ENCODE measurements at places on chromosomes 16 and 17.

DNA sequence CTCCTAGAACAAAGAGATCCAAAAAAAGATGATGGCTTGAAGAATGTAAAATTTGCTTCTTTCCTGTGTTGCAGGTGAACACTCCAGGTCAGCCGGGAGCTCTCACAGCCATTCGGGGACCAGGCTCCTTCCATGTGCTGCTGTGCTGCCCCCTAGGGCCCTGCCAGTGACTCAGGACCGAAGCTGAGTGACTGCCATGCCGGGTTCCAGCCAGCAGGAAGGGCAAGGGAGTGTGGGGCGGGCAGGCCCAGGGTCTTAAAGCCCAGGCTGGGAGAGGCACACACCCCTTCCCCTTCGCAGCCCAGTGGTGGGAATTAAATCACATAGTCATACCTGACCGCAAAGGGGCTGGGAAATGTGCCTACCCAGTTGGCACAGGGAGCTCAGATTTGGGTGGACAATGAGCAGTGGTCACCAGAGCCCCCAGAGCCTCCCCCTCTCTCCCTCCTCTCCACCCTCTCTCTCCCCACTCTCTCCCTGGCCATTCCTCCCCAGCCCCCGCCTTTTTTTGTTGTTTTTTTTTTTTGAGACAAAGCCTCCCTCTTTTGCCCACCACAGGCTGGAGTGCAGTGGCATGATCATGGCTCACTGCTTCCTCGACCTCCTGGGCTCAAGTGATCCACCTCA is 11.5 kb downstream of the EPOP start:
- DNase-seq = peak; percentile 72

DNA sequence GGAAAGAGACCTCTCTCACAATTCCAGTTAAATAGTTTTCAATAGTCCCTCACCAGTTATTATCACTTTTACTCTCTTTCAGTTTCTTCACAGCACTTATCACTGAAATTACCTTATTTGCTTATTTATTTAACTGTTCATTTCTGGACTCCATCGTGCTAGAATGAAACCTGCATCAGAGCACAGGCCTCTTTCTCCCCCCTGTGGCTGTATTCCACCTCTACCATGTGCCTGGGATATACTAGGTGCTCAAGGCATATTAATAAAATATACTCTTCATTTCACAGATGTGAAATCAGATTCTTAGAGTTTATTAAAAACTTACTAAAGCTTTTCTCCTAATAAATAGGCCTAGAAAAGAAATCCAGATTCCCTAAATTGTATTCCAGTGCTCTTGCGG is 308.9 kb upstream of the MON1B start:
- no peak for DNase-seq

GRCh38 chr16:81060576-81061306 is 16.3 kb downstream of the C16orf46 start:
- no peak for DNase-seq

GRCh38 chr16:78127130-78127529 is 27.7 kb downstream of the WWOX start:
- DNase-seq = no peak

DNA sequence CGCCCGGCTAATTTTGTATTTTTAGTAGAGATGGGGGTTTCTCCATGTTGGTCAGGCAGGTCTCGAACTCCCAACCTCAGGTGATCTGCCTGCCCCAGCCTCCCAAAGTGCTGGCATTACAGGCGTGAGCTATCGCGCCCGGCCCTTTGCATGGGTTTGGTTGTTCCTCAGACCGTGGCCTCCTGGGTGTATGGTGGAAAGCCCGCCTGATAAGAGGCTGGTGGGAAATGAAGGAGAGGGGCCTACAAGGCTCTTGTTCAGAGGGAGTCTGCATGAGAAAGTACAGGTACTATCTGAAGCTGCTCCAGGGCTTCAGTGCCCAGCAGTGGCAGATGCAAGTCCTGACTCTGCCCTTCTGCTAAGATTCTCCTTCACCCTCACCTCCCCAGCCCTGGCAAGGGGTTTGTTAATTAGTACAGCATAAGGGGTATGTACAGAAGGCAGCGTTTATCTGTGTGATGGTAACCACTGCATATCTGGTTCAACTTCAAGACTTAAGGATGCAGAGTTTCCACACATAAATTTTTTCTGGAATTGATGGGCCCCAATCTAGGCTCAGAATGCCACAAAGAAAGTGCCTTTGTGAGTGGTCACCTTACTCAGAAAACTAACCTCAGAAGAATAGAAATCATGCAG is 24.2 kb downstream of the GRB7 start:
- DNase-seq = no peak

- DNase-seq = no peak
Observed at GRCh38 chr16:79009896-79010295, 590.6 kb downstream of the MAF start.

DNA sequence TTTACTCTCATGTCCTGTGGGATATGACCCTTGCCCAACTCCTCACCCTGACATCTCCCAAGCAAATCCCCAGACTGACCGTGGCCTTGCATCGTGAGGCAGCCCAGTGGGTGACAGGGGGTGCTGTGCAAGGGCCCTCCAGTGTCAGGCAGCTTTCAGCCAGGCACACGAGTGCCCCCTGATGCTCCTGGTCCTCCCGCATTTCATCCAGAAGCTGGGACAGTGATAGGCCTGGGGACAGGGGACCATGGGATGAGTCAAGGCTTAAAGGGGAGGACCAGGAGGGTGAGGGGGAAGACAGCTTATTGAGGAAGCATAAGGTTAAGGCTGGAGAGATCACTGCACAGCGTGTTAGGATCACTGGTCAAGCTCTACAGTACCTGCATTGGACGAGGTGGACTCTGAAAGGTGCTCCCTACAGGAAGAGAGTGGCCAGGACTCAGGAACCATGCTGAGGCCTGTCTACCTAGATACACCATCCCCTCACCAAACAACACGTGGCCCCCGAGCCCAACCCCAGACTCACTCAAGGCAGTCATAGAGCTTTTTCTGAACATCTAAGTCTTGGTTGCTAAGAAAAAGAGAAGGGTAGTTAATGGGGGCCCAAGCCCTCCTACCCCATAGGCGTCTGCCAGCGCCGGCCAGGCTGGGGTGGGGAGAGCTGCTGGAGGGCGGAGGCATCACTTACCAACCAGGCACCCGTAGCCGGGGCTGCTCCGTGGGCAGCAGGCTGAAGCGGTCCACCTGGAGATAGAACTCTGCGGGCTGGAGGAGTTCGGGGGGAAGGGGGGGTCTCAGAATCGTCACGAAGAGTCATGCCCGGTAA is 998 bp downstream of the ACD start:
- DNase-seq = no peak

DNA sequence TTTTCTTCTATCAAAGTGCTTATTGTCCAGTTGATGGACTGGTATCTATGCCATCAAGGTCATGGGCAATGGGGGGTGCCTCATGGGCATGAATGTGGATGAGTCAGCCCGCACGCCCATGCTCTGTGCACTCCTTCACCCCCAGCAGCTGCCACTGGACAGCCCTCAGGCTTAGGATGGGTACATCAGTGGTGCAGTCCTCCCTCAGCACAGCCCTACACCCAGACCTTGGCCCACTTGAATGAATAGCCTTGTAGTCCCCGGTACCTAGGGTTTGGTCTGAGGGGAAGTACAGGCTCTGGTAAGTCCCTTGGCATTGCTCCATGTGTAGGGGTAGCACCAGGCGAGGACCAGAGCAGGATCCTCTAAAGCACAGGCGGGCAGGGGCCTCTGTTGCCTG is 10.4 kb upstream of the GNA13 start:
- no peak for DNase-seq

DNA sequence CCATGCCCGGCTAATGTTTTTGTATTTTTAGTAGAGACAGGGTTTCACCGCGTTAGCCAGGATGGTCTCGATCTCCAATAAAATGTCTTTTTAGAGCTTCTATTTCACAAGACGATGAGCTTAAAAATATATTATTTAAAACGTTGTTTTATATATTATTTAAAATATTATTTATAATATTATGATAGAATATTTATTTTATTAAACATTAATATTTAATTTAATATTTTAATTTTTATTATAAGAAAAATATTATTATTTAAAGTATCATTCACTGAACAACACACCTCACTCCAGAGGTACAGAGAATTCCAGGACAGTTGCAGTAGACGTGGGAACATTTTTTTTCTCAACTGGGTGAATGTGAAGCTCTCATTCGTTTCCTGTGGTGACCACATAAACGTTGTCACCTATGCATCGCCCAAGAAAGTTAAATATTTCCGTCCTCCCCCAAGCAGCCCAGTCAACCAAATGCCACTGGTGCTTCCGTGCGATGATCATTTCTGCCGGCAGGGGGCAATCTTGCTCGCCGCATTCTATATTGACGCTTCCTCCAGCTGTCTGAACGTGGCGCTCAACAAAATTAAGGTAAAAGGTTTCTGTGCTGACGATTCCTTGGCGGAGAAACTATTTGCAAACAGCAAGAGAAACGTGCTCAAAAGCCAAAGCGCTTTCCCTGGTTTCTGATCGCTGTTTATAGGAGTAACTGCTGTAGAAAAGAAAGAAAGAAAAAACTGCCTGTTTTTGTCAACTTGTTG is 41.7 kb upstream of the PRSS54 start:
- peak; percentile 90 for DNase-seq

DNA sequence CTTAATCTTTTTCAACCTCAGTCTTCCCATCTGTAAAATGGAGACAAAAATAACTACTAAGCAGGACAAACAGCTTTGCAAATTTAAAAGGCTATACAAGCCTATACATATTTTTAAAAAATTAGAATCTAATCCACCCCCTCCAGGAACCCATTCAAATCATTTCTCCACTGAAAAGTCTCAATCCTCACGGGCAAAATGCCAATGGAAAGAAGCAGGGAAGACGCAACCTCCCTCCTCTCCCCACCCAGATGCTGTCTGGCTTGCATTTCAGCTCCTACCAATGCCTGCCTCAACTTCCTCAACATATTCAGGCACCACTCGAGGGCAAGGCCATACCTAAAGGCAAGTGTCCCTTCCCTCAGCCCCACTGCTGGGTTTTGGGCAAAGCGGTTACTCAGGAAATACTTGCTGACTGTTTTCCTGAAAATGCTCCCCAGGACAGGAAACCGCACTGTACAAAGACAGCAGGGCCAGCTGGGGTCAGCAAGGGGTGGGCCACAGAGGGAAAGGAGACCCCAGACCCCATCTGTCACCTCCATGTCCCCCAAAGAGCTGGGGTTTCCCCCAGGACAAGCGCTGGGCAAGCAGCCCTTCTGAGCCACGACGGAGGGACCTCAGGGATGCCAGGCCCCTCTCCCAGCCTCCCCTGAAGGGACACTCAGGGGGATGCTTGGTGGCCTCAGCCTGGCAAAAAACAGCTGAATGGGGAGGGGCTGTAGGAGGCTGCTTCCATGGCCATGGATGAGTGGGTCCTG is 47.7 kb upstream of the DOC2B start:
- peak; percentile 6 for DNase-seq

DNA sequence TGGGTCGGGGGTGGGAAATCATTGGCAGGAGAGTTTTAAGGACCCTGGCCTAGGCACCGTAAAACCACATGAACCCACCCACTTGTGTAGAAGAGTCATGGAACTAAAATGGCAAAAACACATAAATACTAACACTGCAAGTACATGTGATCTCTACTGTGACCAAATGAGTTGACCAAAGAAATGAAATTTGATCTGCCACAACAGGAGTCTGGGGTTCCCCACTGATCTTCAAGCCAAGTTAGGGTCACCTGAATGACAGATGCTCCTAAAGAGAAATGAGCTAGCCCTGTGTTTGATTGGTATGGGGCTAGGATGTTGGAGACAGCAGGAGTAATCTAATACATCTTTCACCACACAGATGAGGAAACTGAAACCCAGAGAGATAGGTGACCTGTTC is 21.5 kb upstream of the SKAP1 start:
- no peak for DNase-seq

- no peak for DNase-seq
Observed at GRCh38 chr17:77085926-77086432, 54.8 kb upstream of the SEC14L1 start.

- DNase-seq = peak; percentile 95
Observed at GRCh38 chr17:72539981-72540897, 419.4 kb downstream of the SOX9 start.

DNA sequence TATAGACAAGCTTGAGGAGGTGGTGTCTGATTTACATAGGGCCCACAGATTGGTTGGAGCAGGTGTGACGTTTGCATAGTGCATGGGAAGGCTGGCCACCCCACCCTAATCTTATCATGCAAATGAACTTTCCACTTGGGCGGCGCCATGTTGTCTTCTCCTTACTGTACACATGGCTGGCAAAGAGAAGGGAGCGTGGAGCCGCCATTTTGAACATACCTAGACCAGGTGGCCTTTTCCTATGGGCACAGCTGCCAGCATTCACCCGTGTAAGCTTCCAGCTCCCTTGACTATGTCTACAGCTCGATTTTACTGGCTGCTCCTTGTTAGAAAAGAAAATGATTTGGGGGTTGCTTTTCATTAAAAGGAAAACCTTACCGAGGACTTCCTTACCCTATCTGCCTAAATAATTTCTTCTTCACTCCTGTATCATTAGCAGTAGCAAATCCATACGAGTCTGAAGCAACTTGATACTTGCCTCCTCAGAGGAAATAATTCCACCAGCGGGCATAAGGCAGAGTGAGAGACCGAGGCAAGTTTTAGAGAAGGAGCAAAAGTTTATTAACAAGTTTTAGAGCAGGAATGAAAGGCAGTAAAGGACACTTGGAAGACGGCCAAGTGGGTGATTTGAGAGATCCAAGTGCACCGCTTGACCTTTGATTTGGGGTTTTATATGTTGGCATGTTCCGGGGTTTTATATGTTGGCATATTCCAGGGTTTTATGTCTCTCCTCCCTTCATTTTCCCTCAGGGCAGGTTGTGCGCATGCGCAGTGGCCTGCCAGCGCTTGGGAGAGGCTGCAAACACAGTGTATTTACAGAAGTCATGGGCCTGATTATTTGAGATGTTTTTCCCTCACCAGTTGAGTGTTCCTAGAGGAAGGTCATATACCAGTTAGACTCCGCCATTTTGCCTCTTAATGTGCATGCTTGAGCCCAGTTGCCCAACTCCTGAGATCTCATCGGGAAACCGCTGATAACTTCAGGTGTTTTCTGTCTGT is 65.7 kb downstream of the MARF1 start:
- no peak for DNase-seq

GRCh38 chr16:19479302-19479721 is 42.6 kb downstream of the GDE1 start:
- DNase-seq = no peak

DNA sequence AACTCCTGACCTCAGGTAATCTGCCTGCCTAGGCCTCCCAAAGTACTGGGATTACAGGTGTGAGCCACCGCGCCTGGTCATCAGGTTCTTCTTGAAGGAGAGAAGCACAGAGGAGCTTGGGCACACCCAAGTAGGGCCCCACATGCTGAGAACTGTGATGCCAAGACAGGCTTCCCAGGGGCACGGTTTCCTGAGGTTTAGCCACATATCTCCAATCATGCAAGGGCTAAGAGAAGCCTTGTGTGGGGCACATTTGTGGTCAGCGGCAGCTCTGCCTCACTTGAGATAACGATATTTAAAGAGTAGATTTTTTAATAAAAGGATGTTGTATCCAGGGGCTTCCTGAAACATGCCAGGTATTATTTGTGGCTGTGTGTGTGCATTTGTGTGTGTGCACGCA is 46.9 kb downstream of the CUEDC1 start:
- DNase-seq = peak; percentile 48

- DNase-seq = no peak
Observed at GRCh38 chr16:16131204-16131603, 92.1 kb downstream of the ABCC6 start.
